ENCODE measurements at places on chromosomes 16 and 17.
A peak's percentile ranks its signal among the peaks of the same experiment; 100 is the strongest.

DNA sequence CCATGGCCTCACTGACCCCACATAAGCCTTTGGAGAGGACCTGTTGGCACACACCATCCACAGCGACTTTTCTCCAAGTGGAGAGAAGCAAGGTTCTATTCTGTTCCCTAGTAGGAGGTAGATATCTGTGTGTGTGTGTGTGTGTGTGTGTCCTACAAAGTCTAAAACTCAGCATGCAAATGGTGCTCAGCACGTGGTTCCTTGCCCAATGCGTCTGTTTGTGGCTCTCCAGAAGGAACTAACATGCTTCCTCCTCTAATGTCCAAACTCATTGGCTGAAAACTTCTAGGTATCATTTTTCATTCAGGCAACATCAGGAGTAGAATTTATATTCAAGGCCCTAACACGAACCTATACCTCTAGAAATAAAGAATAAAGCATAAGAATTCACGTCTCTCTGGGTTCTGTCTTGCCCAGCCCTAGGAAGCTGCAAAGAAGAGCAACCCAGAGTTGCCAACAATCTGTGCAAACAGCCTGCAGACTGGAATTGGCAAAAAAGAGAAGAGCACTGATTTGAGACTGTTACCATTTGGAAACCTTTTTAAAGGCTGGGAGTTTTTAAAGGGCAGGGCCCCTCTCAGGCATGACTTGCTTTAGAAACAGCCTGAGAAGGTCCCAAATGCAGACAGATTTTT lies 25.5 kb downstream of the MAP3K14 start:
- DNase-seq: no peak

GRCh38 chr16:1474082-1474795 lies 589 bp downstream of the CLCN7 start:
- no peak for DNase-seq

GRCh38 chr16:50446861-50447260 lies 78.1 kb upstream of the BRD7 start:
- no peak for DNase-seq

GRCh38 chr17:63082273-63082861 lies 116.3 kb downstream of the TANC2 start:
- no peak for DNase-seq

DNA sequence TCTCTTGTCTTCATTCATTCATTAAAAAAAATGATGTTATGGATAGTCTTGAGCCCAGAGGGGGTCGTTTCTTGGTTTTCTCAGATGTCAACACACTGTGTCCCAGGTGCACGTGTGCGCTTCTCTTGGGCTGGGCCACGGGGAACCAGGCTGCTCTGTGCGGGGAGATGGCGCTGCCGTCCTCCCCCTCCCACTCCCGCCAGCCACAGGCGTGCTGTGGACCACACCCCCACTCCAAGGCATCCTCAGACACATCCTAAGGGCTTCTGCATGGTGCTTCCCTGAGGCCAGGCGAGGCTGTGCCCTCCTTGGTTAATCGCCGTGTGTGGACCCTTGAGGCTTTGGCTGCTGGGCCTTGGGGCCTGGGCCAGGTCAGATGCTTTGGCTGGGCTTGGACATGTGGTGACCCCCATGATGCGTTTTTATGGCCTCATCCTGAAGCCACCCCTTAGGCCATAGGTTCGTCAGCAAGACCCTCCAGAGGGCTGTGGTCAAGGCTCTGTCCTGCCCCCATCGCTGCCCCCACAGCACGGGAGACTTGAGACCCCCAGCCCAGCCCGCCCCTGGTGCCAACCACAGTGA lies 245.7 kb upstream of the CIBAR2 start:
- DNase-seq: no peak

DNA sequence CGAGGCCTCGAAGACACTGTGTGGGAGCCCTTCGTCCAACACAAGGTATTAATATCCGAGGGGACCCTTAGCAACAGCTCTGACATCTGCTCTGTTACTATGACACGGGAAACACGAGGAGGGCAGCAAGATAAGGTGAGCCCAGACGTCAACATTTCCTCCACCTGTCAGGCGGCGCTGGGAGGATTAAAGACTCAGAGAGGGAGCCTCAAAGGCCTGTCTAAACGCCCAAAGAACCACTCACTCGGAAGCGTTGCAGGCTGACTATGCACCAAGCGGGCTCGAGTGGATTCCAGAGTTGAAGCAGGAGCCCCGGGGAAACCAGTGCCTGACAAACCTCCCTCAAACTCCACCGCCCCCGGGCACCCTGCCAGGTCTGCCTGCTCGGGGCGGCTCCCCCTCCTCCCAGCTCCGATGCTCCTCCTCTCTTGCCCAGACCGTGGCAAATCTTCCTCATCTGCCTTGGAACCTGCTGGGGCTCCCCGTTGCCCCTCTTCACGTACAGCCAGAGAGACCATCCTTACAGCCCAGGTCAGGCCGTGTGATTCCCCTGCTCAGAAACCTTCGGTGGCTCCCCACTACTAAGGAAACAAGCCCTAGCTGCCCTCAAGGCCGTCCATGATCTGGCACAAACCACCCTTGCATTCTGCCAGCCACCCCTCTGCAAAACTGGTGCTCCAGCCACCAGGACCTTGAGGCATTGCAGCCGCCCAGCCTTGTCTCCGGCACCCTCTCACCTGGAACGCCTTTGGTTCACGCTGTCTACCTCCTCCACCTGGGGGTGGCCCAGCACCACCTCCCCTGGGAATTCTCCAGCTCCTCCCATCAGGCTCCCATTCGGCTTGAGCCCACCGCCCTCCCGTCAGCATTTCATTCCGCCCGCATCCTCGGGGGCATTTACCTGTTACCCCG lies 16.2 kb downstream of the RPH3AL start:
- DNase-seq: no peak

DNA sequence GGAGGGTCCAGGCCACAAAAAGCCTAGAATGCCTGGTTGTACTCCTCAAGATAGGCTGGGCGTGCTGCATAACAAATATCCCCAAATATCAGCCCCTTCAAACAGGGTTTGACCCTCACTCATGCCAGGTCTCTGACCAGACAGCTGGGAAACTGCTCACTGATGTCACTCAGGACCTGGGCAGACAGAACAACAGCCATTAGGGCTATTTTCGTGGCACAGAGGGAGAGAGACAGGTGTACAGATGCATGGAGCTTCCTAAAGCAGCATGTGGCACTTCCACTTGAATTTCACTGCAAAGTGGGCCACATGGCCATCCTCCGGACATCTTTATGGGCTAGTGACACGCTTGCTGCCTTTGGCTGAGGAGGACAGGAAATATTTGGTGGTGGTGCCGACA lies 73.1 kb downstream of the SREBF1 start:
- no peak for DNase-seq

GRCh38 chr17:40038882-40039513 lies 15.2 kb downstream of the MED24 start:
- peak; percentile 67 for DNase-seq

GRCh38 chr16:49127103-49127502 lies 154.5 kb downstream of the CBLN1 start:
- no peak for DNase-seq

DNA sequence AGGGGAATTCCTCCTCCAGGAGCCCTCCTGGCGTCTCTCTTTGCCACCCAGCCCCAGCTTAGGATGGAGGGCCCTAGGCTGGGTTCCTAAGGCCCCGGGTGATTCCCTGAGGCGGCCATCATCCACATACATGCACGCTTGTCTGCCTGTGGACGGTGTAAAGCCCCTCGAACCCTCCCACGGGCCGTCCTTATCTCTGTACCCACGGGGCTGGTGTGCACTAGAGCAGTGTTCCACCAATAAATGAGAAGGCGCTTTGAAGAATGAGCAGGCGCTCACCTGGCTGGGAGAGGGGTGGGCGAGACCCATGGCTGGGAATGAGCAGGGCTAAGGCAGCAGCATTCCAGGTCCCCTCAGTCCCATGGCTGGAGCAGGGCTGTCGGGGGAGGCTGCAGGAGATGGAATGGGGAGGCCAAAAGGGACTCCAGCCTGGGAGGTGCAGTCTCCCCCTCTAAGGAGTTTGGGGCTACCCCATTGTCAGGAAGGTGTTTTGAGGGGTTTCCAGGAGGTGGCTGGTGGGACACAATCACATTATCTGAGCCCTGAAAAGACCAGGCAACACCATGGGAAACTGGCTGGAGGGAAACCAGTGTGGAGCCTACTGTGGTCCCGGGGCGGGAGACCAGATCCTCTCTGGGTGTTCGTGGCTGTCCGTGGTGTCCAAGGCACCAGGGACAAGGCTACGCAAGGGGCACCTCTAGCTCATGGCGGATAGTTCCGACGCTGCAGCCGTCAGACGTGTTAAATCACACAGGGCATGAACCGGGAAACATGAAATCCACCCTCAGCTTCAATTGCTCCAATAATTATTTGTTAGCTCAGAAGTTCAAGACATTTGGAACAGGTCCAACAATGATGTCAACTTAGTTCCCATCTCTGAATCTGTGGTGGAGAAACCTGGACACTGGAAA lies 87.5 kb upstream of the DNAH17 start:
- DNase-seq: no peak

GRCh38 chr17:42010898-42011516 lies 6.2 kb downstream of the DNAJC7 start:
- no peak for DNase-seq

DNA sequence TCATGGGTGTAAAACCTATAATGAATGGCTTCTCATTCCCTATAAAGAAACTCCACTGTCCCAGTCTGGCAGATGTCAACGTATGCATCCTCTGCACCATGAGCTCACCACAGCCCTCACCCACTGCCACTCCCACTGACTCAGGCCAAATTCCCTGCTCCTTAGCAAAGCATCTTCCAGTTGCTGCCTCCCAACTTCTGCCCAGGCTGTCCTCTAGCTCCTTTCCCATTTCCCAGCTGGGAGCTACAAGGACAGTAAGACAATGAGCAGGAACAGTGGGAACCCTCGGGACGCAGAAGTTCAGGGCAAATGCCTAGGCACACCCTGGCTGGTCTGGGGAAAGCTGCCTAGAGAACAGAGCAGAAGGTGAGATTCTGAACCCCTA lies 9.1 kb upstream of the THAP11 start:
- DNase-seq: no peak

DNA sequence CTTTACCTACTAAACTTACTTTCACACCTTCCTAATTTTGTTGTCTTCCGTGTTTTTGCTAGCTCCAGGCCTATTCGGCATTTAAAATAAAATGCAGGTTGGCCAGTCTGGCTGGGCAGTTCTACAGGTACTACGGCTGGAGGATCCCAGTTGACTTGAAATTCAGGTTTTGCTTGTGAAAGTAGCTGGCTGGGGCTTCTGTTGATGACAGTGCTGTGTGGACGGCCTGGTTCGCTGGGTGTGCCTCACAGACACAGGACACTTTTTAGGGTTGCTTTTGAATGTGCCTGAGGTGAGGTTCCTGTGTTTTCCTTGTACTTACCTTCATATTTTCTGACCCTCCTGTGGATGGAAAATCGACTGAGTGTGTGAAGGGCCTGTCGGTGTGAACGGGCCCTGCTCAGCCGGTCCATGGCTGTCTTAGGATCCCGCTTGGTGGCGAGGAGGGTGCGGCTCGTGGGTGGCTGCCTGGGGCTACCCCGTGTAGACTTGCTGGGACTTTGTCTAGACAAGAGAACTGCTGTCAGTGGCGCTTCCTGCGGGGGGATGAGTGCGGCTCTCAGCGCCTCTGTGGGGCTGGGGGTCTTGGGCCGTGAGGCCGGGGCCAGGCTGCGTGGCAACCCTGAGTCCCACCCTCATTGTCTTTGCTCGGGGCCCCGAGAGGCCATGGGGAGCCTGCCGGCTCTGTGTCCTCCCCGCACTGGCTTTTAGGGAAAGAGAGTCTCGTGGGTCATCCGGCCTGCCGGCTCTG lies 18.7 kb upstream of the ZNF750 start:
- DNase-seq: no peak

GRCh38 chr16:34758835-34759234 lies 1299.4 kb downstream of the TP53TG3F start:
- no peak for DNase-seq

- DNase-seq: no peak
These were observed 365.4 kb downstream of the CDH13 start for GRCh38 chr16:82991966-82992675.

DNA sequence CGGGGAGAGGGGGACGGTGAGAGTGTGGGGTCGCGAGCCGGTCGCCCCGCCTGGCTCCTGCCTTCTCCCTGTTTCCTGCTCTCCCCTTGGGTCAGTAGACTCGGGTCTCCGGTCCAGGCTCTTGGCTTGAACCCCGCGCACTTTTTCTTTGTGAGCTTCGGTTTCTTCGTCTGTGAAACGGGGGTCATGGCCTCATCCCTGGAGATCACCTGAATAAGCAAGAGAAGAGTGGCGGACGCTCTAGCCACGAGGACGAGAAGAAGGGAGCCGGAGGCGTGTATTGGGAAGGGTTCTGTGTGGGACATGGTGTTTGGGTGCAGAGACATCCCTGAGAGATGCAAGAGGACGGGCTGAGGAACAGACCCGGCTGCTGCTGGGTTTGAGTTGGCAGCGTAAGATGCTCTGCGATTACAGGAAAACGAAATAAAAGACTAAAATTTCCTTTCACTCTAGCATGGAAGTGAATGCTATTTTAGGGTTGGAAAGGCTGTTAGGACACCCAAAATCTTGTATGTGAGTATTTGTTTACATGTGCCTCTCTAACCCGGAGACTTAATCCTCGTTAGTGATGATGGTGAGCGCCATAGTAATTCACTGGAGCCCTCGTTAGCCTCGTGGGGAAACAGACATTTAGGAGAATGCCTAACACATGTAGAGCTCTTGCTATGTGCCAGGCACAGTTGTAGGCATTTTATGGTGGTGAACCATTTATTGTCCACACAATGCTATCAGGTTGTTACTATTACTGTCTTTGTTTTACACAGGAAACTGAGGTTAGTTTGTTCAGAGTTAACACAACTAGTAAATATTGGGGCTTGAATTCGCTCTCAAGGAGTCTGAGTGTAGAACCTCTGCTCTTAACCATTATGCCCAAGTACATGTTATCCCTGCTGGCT lies 646 bp downstream of the KIF22 start:
- DNase-seq: peak; percentile 53

DNA sequence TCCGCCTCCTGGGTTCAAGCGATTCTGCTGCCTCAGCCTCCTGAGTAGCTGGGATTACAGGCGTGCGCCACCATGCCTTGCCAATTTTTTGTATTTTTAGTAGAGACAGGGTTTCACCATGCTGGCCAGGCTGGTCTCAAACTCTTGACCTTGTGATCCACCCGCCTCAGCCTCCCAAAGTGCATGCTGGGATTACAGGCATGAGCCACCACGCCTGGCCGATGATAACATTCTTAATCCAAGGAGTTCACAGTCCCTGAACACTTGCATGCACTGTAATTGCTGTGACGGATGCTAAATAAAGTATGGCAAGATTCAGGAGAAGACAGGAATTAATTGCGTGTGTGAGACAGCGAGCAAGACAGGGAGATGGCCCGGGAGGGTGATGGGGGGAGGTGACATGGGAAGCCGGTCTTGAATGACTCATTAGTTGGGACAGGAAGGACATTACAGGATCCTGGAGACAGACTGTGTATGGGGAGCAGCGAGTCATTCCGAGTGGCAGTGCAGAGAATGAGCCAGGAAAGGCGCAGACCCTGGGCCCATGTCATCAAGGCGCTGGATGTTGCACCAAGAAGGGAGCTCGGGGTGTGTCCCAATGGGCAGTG lies 6.7 kb downstream of the ABCA3 start:
- no peak for DNase-seq
